H1 (cell line): ENCODE measurements at places on chromosomes 1 and 21. TPM values are rescaled to one million over a fixed set of nuclear protein-coding genes. Genes with fewer than 3 reads are reported as not detected.

- no peak for DNase-seq
These were observed 71.5 kb downstream of the SIK1 start for GRCh38 chr21:43355266-43355924.

GRCh38 chr1:65812065-65812464, 19.4 kb downstream of the PDE4B start:
- no peak for DNase-seq

GRCh38 chr1:246526915-246527314, 19.8 kb upstream of the SMYD3 start:
- no peak for DNase-seq

DNA sequence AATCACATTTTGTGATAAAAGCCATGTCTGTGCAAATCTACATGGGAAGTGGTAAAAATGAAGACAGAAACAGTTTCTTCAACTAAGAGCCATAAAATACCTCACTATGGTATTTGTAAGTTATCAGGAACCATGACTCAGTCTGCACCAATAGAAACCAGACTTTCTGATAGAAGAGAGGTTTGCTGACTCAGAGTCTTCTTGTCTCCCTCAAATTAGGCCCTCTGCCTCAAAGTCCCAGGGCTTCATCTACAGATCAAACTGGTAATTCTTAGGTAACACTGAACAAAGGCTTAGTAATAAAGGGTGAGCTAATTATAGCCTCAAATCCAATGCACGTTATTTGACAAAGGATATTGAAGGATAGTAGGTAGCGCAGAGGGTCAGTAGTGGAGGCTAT, 30.9 kb upstream of the SSX2IP start:
- no peak for DNase-seq

- no peak for DNase-seq
These were observed 67.6 kb upstream of the SDC3 start for GRCh38 chr1:30976143-30976542.

DNA sequence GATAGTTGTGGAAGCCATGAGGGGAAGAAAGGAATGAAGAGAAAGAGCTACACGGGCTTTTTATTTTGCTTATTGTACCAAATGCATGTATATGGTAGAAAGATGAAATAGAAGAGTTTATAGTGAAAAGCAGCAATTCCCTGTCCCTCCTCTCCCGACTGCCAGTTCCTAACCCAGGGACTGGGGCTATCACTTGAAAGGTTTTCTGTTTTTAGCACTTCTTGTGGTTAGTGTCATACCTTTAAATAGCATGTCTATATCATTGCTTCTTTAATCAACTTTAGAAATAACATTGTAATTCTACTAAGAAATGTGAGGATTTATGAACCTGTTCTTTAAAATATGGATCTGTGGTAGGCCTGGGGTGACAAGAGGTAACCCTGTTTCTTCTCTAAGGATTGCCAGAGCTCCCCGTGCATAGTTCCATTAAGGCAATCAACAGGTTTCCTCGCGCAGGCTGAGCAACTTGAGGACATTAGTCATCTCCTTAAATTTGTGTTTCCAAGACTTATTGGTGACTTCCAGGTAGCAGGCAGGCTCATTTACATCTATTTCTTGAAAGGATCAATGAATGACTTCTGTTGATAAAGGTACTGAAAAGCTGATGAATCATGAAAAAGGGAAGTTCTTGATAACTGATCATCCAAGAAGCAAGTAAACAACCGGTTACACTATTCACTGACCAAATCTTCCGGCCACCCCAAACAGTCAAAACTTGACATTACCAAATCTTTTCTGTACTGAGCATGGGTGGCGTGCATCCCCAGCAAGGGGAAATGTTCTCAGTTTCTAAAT, 37.8 kb upstream of the S1PR1 start:
- DNase-seq, result no peak

GRCh38 chr1:36882536-36883285, 151.6 kb downstream of the GRIK3 start:
- DNase-seq, result no peak

GRCh38 chr1:229028544-229028943, 242.4 kb upstream of the RAB4A start:
- no peak for DNase-seq

GRCh38 chr1:54477153-54477561, 70.9 kb upstream of the ACOT11 start:
- no peak for DNase-seq

DNA sequence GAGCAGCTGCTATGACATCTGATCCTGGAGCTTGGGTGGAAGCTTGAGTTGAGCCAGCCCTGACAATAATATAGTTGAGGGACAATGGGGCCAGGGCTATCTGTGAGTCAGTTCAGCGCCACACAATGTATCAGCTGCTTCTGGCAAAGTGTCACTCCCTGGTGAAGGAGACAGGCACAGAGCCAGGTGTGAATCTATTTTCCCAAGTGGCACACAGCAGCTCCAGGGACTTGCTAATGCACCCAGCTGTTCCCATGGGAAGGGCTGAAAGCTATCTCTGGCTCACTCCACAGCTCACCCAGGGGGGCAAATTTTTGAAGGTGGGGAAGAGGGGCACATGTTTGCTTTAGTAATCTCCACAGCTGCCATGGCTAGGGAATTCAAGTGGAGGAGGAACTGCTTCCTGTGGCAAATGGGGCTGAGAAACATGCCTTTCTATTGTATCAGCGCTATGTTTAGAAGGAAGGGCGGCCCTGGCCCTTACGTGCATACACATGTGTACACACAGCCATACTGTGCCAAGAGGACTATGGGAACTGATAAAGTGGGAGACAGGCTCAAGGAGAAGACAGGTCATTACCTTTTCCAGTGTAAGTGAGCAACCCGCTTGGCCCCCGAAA, 2.2 kb downstream of the CYB5R1 start:
- no peak for DNase-seq

DNA sequence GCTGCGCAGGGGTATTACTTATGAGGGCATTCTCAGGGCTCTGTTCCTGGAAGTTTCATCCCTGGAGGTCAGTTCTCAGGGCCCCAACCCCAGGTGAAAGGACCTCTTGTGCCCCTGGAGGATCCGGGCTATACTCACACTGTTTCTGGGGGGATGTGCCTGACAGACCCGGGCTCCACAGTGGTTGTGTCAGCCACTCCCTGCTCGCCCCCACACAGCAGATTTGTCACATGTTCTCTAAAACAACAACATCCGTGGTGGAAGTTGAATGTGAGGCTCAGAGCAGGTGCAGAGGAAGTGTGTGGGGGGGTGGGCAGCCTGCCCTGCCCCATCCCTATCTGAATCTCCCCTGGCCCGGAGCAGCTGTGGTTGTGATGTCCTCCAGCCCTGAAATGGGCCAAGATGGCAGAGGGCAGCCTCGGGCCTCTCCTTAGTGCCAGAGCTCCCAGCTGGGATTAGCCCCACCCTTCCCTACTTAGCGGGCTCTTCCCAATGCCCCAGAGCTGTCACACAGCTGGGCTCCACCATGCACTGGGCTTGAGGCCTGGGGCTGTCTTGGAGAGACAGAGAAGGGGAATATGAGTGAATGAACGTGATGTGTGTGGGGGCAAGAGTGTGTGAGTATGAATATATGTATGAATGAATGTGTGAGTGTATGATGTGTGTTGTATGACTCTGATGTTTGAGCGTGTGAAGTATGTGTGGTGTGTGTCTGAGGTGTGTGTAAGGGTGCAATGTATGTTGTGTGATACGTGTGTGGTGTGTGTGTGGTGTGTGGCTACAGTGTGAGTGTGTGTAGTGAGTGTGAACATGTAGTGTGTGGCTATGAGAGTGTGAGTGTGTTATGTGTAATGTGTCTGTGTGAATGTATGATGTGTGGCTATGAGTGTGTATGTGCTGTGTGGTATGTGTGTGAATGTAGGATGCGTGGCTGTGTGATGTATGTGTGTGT, 1.5 kb upstream of the FCMR start:
- DNase-seq, result no peak

DNA sequence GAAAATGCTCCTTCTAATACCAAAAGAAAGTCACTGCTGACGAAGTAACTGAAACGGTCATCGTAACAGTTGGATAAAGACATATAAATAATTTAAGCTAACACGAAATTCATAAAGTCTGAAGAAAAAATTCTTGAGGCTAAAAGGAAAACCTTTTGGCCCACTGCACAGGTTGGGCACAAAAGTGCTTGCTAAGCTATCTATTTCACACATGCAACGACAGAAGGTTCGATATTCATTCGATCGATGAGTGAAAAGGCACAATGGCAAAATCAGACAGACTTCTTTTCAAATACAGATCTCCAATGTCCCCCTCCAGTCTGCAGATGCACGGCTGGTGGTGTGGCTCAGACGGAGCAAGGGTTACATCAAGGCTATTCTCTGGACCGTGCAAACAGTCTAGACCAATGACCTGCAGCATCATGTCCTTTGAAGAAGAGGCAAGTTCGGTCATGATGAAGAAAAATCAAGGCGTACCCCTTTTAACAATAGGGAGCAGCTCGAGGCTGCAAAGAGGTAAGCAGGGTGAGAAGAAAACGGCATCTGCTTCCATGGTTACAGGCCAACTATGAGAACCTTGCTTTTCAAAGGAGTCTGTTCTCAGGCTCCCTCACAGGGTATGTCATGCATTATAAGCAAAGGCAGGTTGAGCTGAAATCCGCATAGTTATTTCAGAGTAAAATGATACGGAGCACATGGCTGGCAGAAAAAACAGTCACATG, 579.6 kb downstream of the USP25 start:
- no peak for DNase-seq

GRCh38 chr1:207871117-207871649, 39.7 kb downstream of the CD34 start:
- DNase-seq, result no peak

- no peak for DNase-seq
These were observed 61.8 kb downstream of the RUNX3 start for GRCh38 chr1:24868016-24868875.

- no peak for DNase-seq
These were observed 48.1 kb downstream of the ABCG1 start for GRCh38 chr21:42266971-42267556.

The FLG gene
- total RNA-seq, result not detected in 2 replicates

The SMPDL3B gene
- 53.1 and 54.7 TPM in 2 replicates for total RNA-seq

The CSF3R gene
- not detected in 2 replicates for total RNA-seq

The MYOC gene
- total RNA-seq, result not detected in 2 replicates

The ALDH4A1 gene
- total RNA-seq, result 29.4 and 30.3 TPM in 2 replicates
